Natural killer cell (primary cell): ENCODE measurements at places on chromosomes 5 and 9. TPM values are rescaled to one million over a fixed set of nuclear protein-coding genes. Genes with fewer than 3 reads are reported as not detected.

The SLC6A18 gene
- total RNA-seq, result not detected

- DNase-seq, result peak; percentile 80
Measured at GRCh38 chr9:129496473-129497004, 124.4 kb downstream of the C9orf50 start.

DNA sequence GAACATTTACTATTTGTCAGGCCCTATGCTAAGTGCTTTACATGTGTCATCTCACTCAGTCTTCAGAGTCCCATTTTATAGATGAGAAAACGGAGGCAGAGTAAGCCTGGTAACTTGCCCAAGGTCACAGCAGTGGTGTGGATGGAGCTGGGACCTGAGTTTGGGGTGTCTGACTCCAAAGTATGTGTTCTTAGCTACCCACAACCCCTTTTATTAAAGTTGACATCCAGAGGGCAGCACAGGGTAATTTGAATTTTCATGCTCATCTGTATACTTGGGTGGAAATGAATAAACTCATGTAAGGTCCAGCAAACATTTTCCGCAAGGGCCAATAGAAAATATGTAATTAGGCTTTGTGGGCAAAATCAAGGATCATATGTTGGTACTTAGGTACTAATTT, 93.4 kb upstream of the SLC25A48 start:
- no peak for DNase-seq

- no peak for DNase-seq
Measured at GRCh38 chr5:59317774-59318205, 575.7 kb downstream of the PDE4D start.
